ENCODE measurements at places on chromosomes 6 and 20.
A peak's percentile ranks its signal among the peaks of the same experiment; 100 is the strongest.

DNA sequence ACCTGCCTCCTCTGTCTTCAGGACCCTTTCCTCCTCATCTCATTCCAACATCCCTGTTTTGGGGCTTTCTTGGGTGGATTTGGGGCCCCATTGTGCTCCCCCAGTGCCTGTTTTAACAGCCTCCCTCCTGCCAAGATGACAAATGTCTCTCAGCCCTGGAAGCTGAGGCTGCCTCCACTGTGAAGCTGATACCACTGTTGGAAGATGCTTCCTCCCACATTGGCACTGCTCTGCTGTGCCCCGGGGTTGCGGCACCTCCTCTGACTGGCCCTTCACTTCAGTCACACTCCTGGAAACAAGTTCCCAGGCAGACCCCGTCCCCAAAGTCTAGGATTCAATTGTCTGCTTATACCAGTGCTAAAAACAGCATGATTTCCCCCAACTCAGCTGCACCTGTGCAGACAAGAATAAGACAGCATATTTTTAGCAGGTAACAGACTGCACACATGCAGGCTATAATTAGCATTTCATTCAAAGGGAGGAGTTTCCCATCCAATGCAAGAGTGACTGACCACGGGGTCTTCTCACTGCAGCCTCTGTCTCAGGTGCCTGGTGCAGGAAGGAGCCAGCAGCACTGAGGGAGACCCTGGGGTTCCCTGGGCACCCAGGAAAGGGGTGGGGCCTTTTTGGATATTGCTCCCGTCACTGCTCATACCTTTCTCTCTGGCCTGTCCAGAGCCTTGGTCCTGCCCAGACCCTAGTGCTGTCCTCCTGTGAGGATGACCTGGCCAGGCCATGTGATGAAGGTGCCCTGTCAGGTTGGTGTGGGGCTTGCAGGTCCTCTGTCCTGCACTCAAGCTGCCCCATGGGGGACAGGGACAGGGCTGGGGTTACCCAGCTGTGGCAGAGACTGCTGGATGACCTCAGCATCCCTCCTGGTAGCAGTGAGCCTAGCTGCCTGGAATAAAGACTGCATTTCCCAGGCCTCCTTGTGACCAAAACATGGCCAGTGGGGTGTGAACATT, 31.5 kb upstream of the SULF2 start:
- DNase-seq = no peak

GRCh38 chr6:11779329-11780096, 910 bp upstream of the ADTRP start:
- no peak for DNase-seq

DNA sequence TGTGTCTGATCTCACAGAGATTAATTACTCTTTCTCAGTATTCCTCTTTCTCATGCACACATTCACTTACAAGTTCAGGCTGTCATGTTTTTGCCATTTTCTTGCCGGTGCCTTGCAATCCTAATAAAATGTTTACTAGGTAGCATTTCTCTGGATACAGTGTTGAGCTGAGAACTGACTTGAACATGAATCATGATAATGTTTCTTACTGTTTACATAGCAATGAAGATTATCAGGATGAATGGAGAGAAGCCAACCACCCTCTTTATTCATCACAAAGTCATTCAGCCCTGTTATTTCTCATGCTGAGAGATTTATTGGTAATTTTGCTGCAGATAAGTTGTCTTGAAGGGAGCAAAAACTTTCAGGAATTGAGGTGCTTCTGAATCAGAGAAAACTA, 185.5 kb upstream of the ECI2 start:
- no peak for DNase-seq

- DNase-seq = no peak
Measured at GRCh38 chr20:60086821-60087562, 128.8 kb downstream of the CDH26 start.

GRCh38 chr6:154506582-154506981, 3.9 kb downstream of the CNKSR3 start:
- DNase-seq = no peak

DNA sequence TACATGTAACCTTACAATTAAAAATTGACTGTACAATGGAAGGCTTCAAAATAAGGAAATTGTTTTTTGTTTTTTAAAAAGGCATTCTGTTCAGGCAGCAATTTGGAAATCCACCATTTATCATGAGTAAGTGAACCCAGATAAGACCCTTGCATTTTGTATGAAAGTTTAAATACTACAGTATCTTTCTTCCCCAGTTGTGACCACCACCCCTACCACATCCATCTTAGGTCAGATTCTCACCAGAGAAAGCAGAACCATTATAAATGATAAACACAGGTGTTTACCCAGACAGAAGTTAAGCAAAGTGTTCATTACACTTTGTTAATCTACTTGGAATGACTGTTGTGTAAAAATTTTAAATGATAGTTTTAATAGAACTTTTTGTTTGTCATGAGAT, 20.2 kb downstream of the SENP6 start:
- no peak for DNase-seq

- peak; percentile 26 for DNase-seq
Measured at GRCh38 chr6:36666826-36667591, 11.5 kb upstream of the CDKN1A start.

DNA sequence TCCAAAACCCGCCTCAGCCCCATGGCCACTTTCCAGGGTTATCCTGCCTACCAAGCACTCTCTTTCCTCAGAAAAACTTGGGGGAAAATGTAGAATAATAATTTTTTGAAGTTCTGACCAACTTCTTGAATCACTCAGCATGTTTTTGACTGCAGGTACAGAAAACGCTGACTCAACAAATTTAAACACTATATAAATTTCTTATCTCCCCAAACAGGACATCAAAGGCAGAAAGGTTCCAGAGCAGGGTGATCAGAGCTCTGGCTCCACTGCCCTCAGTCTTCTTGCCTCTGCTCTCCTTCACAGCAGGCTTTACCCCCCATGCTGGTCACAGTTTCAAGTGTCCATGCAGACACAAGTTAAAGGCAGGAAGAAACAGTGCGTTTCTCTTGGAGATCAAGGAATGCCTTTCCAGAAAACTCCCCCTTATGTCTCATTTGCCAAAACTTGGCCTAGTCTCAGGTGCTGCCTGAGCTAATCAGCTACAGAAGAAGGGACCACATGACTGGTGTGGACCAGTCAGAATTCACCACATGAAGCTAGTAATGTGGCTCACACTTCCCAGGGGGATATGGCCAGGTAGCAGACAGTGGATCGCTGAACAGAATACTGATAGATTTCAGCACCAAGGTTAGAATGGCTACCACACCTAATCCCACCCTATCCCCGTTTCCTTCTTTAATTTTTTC, 24.4 kb upstream of the SLC17A3 start:
- no peak for DNase-seq

GRCh38 chr20:60402189-60403058, 444.2 kb downstream of the CDH26 start:
- no peak for DNase-seq

DNA sequence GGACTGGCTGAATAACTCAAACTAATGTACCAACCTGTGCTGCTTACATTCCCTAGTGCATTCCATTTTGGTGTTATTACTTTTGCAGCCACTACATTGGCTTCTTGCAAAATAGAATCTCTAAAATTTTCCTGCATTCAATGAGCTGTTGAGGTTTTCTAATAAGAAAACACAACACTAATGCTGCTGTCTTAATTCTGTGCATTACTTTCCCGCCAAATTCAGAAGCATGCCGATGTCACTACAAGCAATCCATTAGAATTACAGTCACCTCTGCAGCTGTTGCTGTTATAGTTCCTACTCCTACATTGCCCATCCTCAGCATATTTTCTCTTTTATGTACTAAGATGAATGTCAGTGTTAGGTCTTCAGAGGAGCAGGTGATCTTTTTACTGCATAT, 359.5 kb downstream of the HACE1 start:
- no peak for DNase-seq

DNA sequence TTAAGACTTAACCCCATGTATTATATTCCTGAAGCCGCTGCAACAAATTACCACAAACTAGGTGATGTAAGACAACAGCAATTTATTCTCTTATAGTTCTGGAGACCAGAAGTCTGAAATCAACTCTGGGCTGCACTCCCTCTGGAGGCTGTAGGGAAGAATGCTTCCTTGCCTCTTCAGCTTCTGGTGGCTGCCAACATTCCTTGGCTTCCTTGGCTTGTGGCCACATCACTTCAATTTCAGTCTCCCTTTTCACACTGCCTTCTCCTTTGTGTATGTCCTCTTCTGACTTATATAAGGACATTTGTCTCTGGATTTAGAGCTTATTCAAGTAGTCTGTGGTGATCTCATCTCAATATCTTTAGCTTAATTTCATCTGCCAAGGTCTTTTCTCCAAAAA, 141.6 kb downstream of the DHX35 start:
- no peak for DNase-seq

- no peak for DNase-seq
Measured at GRCh38 chr20:12965212-12965869, 43.4 kb upstream of the SPTLC3 start.

GRCh38 chr6:165649166-165650137, 13.6 kb downstream of the PDE10A start:
- DNase-seq = no peak

GRCh38 chr6:94735270-94735669, 842.1 kb upstream of the MANEA start:
- no peak for DNase-seq

DNA sequence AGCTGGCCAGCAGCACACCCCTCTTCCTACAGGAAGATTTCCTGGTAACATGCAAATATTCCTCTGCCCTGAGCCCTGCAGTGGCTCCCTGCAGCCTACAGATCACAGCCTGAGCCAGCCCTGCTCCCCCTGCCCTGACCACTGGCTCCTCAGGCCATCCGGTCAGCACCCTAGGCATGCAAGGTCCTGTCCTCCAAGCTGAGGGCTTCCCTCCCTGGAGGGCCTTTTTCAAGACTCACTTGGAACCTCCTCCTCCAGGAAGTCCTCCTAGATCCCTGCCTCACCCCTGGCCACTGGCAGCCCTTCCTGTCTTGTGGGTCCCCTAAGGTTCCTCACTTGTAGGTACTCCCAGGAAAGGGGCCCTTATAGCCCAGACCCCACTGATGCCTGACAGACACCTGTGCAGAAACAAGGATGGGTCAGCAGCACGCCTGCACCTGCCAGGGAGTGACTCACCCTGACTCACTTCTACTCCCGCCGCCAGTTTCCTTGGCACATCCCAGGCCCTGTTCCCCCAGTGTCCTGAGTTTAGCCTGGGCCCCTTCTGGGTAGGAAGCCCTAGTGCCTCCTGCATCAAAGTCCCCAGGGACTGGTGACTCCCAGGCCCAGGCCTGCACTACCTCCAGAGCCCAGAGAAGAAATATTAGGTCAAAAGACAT, 3.2 kb downstream of the SLC4A11 start:
- no peak for DNase-seq

GRCh38 chr6:111417946-111418345, 65.1 kb downstream of the REV3L start:
- no peak for DNase-seq

All from NCI-H1930 (cell line).